ENCODE measurements at places on chromosomes 1 and 21. TPM values are rescaled to one million over a fixed set of nuclear protein-coding genes. Genes with fewer than 3 reads are reported as not detected.

CNR2 gene
- not detected for total RNA-seq

FALEC gene
- total RNA-seq: 0.44 TPM

RGS8 gene
- 0.05 TPM for total RNA-seq

KCNJ9 gene
- total RNA-seq: 0.05 TPM

CFH gene
- total RNA-seq: 36.4 TPM

REG4 gene
- not detected for total RNA-seq

TFF1 gene
- total RNA-seq: not detected

ADAMTS4 gene
- 14.1 TPM for total RNA-seq

TMEM53 gene
- total RNA-seq: 11.5 TPM

ACKR1 gene
- total RNA-seq: 10.9 TPM

ZNF695 gene
- not detected for total RNA-seq

KRTAP22-2 gene
- total RNA-seq: not detected

HSF2BP gene
- 0.16 TPM for total RNA-seq

TMEM61 gene
- total RNA-seq: not detected

EPHA10 gene
- 0.14 TPM for total RNA-seq

CFHR2 gene
- not detected for total RNA-seq

LRRC8B gene
- total RNA-seq: 3.6 TPM

C4BPA gene
- total RNA-seq: not detected

LCE6A gene
- total RNA-seq: not detected

E2F2 gene
- total RNA-seq: 0.16 TPM

PDE9A gene
- total RNA-seq: 3.2 TPM

SNX7 gene
- total RNA-seq: 15.8 TPM

OLIG1 gene
- total RNA-seq: 0.22 TPM

CELA2B gene
- total RNA-seq: not detected

PDPN gene
- total RNA-seq: 16.7 TPM

DNAJC28 gene
- 6.5 TPM for total RNA-seq

CFHR3 gene
- not detected for total RNA-seq

YBEY gene
- 17.1 TPM for total RNA-seq

ADGRB2 gene
- total RNA-seq: 12.1 TPM

ADORA1 gene
- 16.4 TPM for total RNA-seq

DDAH1 gene
- total RNA-seq: 10.1 TPM

CD58 gene
- 32.2 TPM for total RNA-seq

WNT2B gene
- total RNA-seq: 1.7 TPM

FABP3 gene
- 4,737 TPM for total RNA-seq

RHBG gene
- total RNA-seq: not detected

RGS1 gene
- 0.74 TPM for total RNA-seq

LCE2A gene
- total RNA-seq: not detected

FCN3 gene
- 27.3 TPM for total RNA-seq

OXCT2 gene
- total RNA-seq: 0.88 TPM

TUFT1 gene
- total RNA-seq: 3.6 TPM

AVPR1B gene
- not detected for total RNA-seq

GPR25 gene
- total RNA-seq: not detected

CFAP107 gene
- not detected for total RNA-seq

SLX9 gene
- 70.7 TPM for total RNA-seq

LGR6 gene
- total RNA-seq: 0.60 TPM

RASAL2 gene
- total RNA-seq: 28.3 TPM

ZNF683 gene
- not detected for total RNA-seq

CD1C gene
- total RNA-seq: 0.41 TPM

SPATA1 gene
- total RNA-seq: 0.66 TPM

HPCAL4 gene
- 0.88 TPM for total RNA-seq

SPATA45 gene
- not detected for total RNA-seq

PLD5 gene
- total RNA-seq: 0.11 TPM
